ENCODE measurements at places on chromosomes 7 and 10.

DNA sequence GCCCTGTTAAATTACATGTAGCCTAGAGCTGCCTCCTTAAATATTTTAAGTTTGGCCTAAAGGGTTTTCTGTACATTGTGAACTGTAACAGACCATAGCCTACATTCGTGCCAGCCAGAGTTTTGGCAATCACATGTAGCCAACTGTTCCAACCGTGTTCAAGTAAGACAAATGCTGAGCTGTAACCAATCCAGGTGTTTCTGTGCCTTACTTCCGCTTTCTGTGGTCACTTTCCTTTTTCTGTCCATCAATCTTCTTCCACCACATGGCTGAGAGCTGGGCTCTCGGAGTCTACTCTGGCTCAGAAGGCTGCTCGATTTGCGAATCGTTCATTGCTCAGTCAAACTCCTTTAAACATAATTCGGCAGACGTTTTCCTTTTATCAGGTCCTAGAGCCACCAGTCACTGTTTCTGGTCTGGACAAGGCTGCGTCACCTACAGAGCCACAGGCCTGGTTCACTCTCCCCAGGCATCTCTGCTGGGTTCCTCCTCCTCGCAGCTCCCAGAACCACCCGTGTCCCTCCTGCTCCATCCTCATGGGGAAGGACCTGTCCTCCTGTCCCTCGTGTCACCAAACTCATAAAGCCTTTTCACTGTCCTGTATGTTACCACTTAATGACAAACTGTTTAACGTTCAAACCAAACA is 158.0 kb upstream of the RHEB start:
- DNase-seq, result no peak

GRCh38 chr7:63112764-63113712 is 885.6 kb upstream of the ZNF722 start:
- DNase-seq, result no peak

DNA sequence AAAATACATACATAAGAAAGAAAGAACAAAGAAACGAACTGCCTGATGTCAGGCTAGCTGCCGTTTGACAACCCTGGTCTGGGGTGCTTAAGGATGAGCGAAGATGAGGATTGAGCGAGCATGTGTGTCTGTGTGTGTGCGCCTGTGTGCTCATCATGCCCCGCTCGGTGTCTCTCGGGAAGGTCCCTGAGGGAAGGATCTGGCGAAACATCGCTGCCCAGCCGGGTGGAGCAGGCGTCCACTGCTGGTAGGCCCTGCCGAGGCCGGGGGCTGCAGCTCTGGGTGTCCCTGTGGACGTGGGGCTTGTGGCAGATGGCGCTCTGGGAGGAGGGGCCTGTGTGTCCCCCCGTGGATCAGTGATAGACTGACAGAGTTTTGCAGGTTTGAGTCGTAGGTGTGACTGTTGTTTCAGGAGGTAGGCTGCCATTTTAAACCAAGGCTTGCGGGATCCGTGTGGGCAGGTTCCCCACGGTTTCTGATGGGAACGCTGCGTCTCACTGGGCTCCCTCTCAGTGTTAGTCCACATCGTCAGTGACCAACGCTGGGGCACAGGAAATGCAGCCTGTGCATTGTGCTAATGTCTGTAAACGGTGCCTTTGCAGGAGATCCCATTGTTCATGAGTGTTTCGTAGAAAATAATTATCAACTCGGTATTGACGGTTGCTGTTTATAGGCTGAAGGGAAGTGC is 5.9 kb upstream of the SUN1 start:
- DNase-seq, result no peak

DNA sequence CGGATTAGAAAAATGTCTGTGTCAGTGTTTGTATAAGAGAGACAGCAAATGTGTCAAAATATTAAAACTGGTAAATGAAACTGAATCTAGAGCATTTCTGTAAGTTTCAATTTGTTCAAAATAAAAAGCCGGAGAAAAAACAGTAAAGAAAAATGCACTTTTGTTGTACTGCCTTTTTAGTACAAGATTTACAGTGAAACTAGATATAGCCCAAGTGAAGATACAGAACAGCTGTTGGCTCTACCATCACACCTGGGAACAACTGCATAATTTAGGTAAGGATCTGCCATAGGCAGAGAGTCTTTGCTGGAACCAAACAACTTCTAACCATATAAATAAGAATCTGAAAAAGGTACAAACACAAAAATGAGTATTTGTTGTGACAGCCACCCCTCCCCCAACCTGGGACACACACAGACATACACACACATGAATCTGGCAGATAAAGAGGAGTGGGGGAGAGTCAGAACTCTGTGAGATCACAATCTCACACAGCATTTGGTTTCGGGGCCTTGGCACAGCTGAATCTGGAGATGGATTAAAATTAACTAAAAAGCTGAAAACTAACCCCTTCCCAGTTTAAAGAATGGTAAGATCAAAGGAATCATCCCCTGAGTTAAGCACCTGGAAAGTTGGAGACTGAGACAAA is 54.8 kb downstream of the DPY19L1 start:
- DNase-seq, result no peak

- DNase-seq, result no peak
These were observed 25.3 kb downstream of the PRSS2 start for GRCh38 chr7:142796001-142796500.

DNA sequence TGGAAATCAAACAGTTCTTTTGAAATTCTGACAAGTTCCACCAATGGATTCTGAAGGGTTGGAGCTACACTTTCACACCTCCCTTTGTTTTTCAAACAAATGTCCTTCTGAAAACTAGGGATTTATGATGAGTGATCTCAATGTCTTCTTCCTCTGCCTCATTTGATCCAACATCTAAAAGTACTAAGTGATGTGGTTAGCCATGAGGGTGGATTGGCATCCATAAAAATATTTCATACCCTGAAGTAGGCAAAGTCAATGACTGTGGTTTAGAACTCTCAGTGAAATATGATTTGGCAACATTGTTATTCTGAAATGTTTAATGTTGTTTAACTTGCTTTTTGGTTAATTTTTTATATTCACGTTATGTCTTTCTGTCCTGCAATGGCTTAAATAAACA is 136.9 kb downstream of the MBL2 start:
- DNase-seq, result no peak

- no peak for DNase-seq
These were observed 494.3 kb downstream of the PTPRN2 start for GRCh38 chr7:158093156-158093796.

DNA sequence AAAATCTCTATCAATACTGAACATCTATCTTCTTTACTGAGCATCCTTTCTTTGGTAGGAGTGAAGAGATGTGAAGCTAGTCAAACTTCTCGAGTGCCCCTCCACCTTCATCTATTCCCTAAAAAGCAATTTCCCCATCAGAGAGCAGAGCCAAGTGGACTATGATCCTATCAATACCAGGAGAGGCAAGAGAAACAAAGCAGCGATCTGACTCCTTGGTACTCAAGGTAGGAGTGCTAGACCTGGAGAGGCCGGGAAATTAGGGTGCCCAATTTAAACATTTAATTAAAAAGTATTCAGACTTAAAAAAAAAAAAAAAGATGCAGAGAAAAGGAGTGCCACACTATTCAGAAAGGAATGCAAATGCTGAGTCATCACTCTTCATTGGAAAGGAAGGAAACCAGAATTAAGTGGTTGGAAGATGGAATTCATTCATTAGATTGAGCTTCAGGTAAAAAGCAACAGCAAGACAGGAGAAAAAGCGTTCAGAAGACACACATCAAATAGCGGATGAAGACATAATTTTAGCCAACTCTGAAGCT is 1.6 kb downstream of the TIAL1 start:
- no peak for DNase-seq

Data from stimulated activated CD4-positive, alpha-beta T cell treated with anti-CD3 and anti-CD28 coated beads, Interleukin-1b, Interleukin-23, amount 100 ng/mL, for 48 hours (primary cell).